ENCODE measurements at places on chromosomes 16 and 17.
A peak's percentile ranks its signal among the peaks of the same experiment; 100 is the strongest.

GRCh38 chr16:28538733-28539596 is at the start of gene NUPR1:
NUPR1 (minus strand) TSS chr16:28538974; CDS start chr16:28538907, 67 bp downstream.
- DNase-seq: peak; percentile 72

DNA sequence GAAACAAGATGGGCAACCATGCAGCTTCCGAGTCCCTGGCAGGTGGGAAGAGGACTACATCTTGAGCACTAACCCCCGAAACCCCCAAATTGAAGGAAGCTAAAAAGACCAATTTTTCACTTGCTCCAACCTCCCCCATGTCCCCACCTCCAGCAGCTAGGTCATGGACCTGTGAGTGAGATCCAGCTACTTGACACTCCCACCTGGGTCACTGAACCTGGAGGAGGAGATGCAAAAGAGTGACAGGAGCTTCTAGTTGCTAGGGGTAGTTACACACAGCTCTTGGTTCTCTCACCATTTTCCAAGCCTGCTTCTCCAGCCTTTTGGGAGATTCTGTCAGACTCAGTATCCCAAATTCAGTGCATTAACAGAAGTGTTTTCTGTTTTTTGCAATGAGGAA is 11.2 kb downstream of the PDZD9 start:
- DNase-seq: no peak

- no peak for DNase-seq
Measured at GRCh38 chr16:68447653-68448359, 502 bp downstream of the SMPD3 start.

- no peak for DNase-seq
Measured at GRCh38 chr16:56604966-56605365, 3.4 kb upstream of the MT2A start.

GRCh38 chr17:28570716-28571360 is 486 bp downstream of the PIGS start:
- DNase-seq: no peak

DNA sequence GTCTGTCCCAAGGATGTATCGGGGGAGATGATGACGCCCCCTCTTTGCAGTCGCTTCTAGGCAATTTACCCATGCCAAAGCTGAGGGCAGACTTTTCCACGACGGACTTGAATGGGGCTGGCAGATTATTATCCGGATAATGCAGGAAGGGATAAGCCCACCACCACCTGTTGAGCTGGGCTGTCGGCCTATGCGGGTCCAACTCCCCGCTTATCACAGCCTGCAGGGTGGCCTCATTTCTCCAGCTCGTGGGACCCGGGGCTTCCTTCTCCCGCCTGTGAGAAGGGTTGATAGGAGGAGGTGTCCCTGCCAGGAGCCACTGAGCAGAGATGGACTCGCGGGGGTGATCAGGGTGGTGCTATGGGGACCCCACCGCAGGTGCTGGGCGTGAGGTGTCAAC is 559 bp downstream of the CACNG5 start:
- no peak for DNase-seq

Measured in brain microvascular endothelial cell (primary cell).